ENCODE measurements at places on chromosomes 12 and 14.

DNA sequence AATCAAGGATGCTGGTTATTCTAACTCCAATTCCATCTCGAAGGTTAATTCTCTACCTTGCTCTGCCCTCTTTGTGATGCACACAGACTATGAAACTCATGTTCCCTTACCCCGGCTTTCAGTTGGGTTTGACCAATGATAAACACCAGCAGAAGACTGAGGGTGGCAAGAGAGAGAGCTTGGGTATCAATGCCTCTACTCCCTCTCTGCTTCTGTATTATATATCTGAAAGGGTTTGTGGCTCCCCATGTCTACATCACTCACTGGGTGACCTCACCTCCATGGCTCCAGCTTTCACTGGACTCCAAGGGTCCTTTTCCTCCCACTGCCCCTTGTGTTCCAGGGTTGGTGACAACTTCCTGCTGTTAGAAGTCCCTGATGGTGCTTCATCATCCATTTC lies 659.0 kb upstream of the TBX3 start:
- no peak for DNase-seq

DNA sequence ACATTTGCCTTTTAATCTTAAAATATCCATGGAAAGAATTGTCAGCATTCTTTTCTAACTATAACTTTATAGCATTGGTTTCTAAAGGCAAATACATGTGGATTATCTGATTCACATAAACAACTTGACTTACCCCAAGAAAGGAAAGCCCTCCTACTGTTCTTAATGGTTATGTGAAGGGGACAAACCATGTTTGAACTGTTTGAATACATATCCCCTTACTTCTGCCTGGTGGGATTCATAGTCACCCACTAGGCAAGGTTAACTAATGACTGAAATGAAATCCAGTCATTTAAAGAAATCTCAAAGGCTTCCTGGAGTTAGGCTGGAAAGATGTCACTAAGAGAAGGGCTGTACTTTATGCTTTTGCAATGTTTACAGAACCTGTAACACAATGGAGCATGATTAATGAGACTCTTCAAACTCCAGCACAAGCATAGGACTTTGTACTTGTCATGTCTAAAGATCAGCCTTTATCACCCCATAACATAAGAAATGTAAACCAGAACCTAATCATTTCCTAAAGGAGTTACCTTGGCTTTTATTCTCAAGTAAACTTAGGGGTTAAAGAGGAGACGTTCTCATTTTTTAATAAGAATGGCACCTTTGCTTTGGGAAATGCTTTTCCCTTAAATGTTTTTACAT lies 10.2 kb upstream of the FLRT2 start:
- DNase-seq: no peak

- no peak for DNase-seq
Measured at GRCh38 chr12:63103494-63104131, 47.4 kb downstream of the AVPR1A start.

GRCh38 chr12:96048393-96048969 lies 13.1 kb upstream of the LTA4H start:
- no peak for DNase-seq

DNA sequence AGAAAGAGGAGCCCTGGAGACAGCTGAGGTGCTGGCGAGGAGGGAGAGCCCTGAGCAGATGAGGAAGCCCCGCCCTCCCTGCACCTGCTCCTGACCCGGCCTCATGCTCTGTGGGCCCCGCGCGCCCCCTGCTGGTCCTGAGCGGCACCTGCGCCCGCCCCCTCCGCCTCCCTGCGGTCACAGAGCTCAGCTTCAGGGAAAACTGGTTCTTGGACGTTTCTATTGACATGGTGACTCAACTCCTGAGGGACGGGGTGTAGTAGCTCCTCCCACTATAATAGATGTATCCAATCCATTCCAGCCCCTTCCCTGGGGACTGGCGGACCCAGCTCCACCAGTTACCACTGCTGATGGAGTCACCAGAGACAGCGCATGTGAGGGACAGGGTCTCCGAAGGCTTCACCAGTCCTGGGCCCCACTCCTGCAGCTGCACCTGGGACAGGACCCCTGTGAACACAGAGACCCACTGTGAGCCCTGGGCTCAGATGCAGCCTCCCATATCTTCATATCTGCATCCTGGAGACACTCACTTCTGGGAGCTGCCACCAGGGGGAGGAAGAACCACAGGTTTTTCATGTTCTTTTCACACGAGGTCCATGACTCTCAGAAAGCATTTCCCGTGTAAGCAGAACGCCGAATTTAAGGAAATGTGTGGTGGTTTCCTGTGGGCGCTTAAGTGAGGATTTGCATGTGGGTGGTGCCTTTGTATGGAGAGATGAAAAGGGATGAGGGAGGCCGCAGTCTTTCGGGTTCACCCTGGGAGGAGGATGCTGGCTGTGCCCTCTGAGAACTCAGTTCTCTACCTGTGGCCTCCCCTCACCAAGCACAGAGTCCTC lies 1346.4 kb downstream of the TMEM121 start:
- peak; percentile 49 for DNase-seq

- DNase-seq: no peak
Measured at GRCh38 chr12:80129895-80130530, 30.7 kb downstream of the OTOGL start.

- no peak for DNase-seq
Measured at GRCh38 chr12:117674313-117674712, 294.5 kb downstream of the KSR2 start.

DNA sequence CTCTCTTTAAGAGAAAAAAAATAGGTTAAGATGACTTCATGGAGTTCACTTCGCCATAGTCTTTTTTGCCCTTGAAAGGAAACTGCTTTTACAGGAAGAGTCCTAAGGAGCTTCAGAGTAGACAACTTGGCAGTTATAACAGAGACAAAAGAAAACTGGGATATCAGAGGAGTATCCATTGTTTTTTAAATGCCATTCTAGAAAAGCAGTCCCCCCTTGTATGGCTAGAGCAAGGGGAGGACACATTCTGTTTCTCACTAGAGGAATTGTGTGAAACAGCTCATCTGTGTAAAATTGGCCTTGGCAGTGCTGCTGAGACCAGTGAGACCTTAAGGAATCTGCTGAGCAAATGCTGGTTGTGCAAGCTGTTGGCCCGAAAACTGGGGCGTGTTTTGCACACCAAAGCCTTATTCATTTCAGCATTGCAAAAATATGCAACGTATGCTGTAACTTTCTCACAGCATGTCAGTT lies 128.0 kb downstream of the GPR135 start:
- DNase-seq: no peak

DNA sequence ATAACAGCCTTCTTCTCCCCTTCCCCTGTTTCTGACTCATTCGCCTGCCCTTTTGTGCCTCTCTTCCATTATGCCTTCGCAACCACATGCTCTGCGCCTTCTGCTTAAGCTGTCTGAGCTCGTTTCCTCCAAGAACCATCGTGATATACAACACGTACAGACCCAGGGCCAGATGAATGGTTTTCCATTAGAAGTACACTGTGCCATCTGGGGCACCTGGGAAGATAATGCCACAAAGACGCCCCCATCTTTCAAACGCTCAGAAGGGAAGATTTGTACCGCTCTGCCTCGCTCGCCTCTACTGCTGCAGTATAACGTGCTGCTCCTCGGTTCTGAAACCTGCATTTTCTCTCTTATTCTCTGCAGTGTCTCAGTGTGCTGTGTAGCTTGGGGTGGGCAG lies 470.9 kb upstream of the STXBP6 start:
- no peak for DNase-seq

GRCh38 chr12:99627459-99627858 lies 20.1 kb upstream of the GARIN6 start:
- DNase-seq: no peak

GRCh38 chr12:122858591-122859302 lies 23.5 kb downstream of the HIP1R start:
- peak; percentile 50 for DNase-seq

DNA sequence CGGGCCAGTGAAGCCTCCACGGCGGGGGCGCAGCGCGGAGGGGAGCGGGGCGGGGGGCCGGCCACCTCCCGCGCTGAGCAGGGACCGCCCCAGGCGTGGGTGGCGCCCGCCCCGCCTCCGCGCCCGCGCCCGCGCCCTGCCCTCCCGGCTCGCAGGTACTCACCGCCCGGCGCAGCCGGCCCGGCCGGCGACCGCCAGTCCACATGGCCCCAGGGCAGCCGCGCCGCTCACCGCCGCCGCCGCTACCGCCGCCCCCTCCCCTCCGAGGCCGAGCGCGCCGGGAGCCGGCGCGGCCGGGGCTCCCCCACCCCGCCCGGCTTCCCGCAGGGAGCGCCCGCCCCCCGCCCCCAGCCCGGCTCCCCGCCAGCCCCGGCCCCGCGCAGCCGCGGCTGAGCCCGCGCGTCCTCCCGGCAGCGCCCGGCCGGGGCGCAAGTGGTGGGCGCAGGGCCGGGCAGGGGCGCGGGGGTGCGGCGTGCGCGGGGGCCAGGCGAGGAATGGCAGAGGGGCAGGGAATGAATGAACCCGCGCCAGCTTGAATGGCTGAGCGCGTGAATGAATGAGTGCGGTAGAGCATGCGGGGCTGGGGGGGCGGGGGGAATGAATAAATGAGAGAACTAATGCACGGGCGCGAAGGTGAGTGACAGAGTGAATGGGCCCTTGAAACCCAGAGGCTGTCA lies at the start of gene BEGAIN:
BEGAIN (minus strand) TSS at position 332 of the 677 bp plus-strand sequence; CDS start at position 205, 127 bp downstream.
- peak; percentile 62 for DNase-seq

GRCh38 chr12:130970165-130970907 lies 16.6 kb downstream of the ADGRD1 start:
- DNase-seq: peak; percentile 39

- DNase-seq: no peak
Measured at GRCh38 chr12:81206429-81206828, 128.6 kb downstream of the ACSS3 start.
